Karpas-422 (cell line): ENCODE measurements at places on chromosomes 3 and 15. TPM values are rescaled to one million over a fixed set of nuclear protein-coding genes. Genes with fewer than 3 reads are reported as not detected.

DNA sequence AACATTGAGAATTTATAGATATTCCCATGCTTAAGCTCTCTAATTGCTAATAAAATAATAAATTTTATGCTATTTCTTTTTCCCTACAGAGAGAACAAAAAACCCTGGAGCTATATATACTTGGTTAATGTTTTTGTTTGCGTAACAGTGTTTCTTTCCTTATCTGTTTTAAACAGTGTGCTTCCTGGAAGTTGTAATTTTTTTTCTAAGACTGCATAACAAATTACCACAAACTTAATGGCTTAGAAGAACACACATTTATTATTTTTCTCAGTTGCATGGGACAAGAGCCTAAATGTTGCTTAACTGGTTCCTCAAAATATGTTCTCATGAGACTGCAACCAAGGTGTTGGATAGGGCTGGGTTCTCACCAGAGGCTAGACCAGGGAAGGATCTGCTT lies 49.7 kb upstream of the DPH6 start:
- no peak for DNase-seq

- DNase-seq, result peak; percentile 73
Measured at GRCh38 chr3:113552851-113553250, 20.5 kb downstream of the SIDT1 start.

GRCh38 chr3:152360966-152361365 lies 92.2 kb downstream of the MBNL1 start:
- no peak for DNase-seq

DNA sequence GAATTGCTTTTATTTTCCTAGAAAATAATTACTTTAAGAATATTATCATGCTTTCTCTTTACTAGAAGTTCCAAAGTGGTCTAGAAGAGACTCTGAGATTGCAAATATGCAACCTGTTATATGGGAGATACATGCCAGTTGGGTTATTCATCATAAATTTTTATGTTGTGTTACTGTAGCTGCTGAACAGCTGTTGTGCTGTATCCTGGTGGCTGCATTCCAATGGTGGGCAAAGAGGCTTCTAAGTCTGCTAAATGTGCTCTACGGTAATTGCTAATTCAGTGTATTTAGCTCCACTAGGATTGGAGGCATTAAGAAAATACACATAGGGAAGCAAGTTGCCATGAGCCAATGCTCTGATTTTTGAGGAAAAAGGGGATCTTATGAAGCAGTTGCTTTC lies 409.0 kb downstream of the TUSC7 start:
- DNase-seq, result no peak

Gene LMOD3
- not detected in 2 replicates for total RNA-seq

DNA sequence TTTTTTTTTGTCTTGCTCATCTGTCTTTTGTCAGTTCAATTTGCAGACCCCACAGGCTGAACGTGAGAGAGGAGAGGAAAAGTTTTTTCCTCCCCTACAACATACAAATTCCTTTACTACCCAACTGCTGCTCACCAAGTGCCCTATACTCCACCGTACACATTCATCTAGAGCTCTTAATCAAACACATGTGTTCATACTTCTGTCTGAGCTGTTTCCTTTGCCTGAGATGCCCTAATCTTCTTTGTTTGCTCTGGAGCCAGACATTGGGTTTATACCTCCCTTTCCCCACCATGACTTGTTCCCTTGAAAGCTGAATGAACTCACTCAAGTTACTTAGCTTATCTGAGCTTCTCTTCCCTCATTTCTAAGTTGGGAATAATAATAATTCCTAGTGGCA lies 122.7 kb upstream of the RASGRP1 start:
- DNase-seq, result no peak

Gene GOLGA6C
- not detected in 2 replicates for total RNA-seq

DNA sequence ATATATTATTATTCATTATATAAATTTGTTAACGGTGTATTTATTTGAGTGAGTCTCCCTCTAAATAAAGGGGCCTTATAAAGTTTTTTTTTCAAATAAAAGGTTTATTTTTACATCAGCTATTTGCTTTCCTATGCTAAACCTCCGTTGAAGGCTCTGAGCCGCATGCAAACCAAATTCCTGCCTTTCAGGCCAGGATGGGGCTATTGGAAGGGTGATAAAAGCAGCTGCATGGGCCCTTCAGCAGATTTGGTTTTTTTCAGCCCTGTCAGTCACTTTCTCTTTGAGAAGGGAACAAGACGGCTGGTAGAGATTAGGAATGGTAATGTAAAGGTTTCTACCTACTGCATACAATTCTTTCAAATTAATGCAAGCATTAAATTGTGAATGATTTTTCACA lies 244.2 kb downstream of the WNT5A start:
- no peak for DNase-seq

Gene ECE2
- 0.15 TPM in 1 of 2 replicates, not detected in the other for total RNA-seq

DNA sequence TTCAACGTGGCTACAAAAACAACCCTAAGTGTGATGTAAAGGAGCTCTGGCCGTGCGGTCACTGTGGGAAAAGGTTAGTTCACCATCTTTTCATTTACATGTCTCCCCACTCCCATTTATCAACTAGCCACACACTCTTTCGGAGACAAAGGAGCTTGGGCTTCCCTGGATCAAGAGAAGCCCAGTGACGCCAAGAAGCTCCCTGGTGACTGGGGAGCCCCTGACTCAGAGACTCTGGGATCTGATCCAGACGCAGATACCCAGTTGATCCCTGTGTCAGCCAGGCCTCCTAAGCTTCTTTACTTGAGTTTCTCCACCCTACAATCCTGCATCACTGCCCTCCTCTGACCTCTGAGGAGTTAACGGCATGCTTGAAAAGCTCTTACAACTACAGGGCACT lies 43.9 kb downstream of the HEG1 start:
- no peak for DNase-seq

DNA sequence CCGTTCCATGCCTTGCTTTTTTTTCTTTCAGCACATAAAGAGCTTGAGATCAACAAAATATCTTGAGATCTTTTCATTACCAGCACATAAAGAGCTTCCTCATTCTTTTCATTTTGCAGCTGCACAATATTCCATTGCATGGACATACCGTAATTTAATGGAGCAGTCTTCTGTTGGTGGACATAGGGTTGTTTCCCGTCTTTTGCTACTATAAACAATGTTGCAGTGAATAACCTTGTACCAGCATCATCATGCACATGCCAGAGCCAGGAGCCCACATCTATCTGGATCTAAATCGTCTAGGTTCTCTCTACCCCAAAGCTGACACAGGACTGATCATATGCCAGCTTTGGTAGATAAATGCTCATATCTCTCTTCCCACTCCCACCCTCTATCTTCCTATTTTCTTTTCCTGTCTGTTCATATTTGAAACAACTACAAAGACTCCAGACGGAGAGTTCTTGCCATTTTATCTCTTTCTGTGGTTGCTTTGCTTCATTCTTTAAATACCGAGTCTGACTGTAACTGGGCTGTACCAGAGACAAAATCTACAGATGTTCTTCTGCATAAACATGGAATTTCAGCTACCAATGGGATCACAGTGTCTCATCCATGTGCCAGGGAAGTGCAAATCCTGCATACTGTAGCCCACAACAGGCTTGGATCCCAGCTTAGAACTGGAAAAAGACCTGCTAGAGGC lies 47.1 kb upstream of the AKAP13 start:
- no peak for DNase-seq

DNA sequence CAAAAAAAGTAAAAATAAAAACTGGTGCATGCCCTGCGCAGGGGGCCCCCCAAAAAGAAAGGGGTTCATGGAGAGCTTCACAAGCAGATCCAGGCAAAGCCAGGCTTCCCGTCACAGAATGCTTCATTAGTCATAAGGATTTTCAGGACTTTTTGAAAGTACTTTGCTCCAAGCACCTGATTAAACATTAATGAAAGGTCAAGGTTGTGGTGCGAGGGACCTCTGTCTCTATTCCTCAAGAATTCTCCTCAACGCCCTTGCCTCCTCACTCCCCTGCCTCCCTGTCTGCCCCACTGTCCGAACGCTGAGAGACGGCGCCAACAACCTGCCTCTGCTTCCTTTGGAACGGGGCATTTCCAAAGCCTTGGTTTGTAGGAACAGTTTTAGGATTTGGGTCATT lies 240.1 kb upstream of the IGF1R start:
- no peak for DNase-seq

- DNase-seq, result no peak
Measured at GRCh38 chr3:80556763-80557162, 789.0 kb upstream of the ROBO1 start.

- DNase-seq, result no peak
Measured at GRCh38 chr15:41921639-41922038, 27.8 kb upstream of the SPTBN5 start.

Gene ZNF770
- 22.3 and 47.5 TPM in 2 replicates for total RNA-seq

GRCh38 chr15:101091080-101092017 lies 160.5 kb downstream of the CHSY1 start:
- DNase-seq, result no peak
